Activated T-cell treated with anti-CD3 and anti-CD28 coated beads for 4 hours (primary cell): ENCODE measurements at places on chromosomes 2 and 18.

- DNase-seq, result no peak
Observed at GRCh38 chr2:237487496-237487895, 445 bp downstream of the MLPH start.

GRCh38 chr2:119253760-119254600 lies 30.3 kb downstream of the STEAP3 start:
- DNase-seq, result no peak

DNA sequence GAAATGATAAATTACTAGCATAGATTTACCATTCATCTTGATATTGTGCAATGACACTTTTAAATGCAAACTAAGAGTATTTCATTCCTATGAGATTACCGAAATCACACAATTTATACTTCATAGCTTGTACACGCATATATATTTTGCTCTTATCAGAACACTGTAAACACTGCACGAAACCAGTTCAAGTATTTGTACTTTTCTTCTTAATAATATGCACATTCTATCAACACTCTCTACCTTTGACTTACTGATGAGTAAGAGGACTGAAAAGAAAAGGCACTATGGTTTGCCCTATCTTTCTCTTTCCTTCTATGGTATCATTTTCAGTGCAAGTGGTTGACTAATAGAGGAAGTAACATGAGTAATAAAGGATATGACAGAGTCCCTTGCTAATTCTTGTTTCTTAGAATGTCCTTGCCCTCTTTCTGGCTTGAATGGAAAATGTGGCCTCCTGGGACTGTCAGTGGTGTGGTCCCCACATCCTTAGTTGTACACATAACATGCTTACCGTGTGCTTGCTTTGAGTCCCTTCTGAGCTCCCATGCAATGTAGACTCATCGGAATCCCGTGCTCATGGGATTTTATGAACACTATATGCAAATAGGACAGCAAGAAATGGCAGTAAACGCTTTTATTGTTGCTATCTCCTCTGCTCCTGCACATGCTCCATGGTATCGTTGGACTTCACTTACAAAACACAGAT lies 363.5 kb upstream of the TNP1 start:
- no peak for DNase-seq

GRCh38 chr2:217996361-217996760 lies 6.4 kb downstream of the TNS1 start:
- DNase-seq, result no peak

DNA sequence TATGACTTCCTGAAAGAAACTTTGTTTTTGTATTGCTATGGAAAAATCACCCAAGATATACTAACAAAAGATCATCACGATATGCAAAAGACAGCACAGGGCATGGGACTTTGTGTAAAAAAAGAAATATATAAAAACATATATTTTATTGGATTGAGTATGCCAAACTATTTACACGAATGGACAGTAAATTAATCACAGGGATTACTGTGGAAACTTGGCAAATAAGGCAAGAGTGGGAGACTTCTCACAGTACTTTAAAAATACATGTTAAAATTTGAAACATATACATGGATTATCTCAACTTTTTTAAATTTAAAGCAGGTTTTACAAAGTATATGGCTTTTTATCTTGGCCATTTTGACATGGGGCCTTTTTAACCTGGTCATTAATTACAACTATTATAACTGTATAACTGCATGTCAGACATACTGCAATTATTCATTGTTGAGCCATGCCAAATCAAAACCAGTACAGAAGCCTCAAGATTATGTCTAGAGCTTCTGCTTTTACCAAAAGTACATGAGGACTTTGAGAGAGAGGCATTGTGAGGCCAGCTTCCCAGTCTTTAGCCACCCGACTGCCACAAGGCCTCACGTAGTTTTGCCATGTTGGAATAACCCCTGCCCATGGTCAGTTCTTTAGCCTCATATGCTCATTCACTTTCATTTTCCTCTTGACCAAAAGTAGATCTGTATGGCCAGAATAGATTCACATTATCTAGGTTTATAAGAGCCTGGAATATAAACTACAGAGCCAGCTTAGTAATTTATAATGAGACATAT lies 419.8 kb downstream of the SETBP1 start:
- no peak for DNase-seq

GRCh38 chr18:51098082-51098481 lies 68.1 kb downstream of the SMAD4 start:
- no peak for DNase-seq

DNA sequence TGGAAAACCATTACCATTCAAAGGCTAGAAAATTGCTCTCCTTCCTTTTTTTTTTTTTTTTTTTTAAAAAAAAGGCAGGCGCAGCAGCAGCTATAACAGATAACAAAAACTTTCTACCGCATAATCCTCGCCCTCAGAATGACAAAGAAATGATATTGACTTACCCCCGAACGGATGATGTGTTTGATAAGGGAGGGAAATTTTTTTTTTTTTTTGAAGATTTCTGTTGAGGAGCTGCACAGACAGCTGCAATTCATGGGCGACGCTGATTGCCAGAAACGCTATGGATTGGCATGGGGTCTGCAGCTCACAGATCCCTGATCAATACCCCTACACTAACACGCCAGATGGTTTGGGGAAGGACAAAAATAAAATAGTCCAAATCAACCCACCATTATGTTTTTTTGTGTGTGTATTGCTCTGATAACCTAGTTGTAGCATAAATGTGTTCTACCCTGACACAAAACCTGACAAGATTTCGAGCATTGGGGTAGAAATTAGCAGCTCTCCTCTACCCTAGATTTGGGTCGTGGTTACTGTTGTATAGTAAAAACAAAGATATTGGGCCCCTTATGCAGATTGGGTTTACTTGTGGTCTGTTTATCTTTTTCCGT lies 3.6 kb upstream of the ONECUT2 start:
- no peak for DNase-seq

GRCh38 chr2:85395912-85396475 lies 14.2 kb downstream of the CAPG start:
- no peak for DNase-seq

DNA sequence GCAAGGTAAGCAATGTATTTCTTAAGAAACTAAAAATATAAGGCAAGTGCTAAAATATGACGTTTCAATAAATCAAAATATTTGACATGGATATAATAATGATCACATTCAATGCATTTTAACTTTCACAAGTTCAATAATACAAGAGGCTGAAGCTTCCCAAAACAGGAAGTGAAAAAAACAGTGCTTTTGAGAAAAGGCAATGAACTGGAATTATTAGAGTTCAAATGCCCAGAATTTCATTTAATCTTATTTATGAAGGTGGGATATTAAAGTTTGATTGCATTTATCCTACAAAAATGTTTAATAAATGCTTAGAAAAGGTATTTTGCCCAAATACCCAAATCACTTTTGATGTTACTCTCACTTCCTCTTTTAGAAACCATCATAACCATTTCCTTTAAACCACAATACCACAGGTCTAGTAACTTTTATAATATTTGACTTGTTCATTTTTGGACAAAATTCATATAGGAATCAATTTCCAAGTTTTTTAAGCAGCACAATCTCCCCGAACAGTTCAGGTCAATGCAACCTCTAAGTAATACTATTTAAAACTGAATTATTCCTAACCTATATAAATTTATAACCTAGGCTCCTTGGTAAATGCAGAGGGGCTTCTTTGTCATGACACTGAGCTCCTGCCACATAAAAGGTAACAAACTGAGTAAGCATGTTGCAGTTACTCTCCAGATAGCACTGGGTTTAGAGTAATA lies 2.1 kb downstream of the NCKAP1 start:
- no peak for DNase-seq

GRCh38 chr18:21463718-21464117 lies 136.8 kb downstream of the ESCO1 start:
- no peak for DNase-seq

DNA sequence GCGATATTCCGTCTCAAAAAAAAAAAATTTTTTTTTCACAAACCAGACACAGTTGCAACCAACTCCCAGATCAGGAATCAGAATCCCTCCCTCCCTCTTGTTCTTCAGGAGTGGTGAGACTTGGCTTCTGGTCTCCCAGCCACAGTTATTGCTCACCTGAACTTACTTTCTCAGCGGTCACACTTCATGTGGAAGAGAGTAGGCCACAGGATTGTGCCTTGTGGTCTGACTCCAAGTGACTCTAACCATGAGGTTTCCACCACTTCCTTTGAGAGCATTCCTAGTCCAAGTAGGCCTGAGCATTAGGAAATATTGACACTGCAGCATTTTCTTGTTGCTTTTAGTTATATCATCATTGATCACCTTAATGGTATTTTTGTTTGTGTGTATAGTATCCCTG lies 12.1 kb downstream of the FMNL2 start:
- DNase-seq, result no peak

DNA sequence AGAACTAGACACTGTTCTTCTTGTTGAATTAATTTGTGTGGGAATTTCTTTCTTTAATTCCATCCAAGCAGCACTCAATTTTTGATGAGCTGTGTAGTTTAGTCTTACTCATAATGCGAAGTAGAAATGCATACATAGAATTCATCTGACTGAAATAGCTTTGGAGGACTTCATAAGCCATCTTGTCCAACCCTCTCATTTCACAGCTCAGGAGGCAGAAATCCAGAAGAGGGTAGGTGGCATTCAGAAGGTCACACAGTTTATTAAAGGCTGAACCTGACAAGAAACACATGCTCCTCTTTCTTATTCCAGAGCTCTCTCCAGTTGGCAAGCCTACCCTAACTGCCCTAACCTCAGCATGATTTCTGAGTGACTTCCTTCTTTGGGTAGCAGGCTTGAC lies 169.2 kb upstream of the NOSTRIN start:
- no peak for DNase-seq

GRCh38 chr2:77977471-77978063 lies 455.4 kb upstream of the LRRTM4 start:
- DNase-seq, result no peak

GRCh38 chr2:186605041-186605440 lies 15.2 kb downstream of the ITGAV start:
- no peak for DNase-seq

- no peak for DNase-seq
Observed at GRCh38 chr18:48979944-48980890, 29.5 kb upstream of the SMAD7 start.

DNA sequence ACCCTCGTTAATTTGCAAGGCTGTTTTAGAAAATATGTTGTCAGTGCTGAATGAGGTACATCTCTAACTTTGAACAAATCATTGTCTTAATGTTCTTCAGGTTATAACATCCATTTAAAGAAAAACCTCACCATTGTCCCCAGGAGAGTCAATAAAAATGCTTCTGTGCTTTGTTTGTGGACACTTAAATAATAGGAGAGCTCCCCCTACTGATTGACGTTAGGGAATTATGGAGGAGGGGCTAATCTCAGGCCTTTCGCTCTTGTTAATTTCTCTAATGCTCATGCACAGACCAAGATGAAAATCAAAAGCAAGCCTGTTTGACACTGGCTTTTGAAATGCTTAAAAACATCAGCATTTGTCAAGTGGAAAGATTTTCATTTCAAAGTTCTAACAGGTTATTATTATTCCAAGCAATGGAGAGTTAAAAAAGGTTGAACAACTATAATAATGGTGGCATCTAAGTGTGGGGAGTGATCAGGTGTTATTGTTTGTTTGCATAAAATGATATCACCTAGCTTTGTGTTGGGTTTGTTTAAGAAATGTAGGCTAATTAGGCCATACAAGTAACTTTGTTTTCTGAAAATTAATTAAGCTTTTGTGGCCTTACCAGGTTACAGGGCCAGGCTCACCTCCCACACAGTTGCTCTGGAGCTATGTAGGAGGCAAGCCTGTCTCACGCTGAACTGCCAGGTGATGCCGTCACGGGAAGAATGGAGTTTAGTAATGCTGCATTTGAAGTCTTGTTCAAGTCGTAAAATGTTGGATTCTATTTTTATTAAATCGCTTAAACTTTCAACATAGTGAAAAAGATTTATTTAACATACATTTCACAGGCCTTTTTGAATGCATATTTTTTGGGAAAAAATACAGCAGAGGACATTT lies 51.7 kb upstream of the SMIM21 start:
- no peak for DNase-seq

GRCh38 chr2:130896813-130897212 lies 60.1 kb downstream of the ARHGEF4 start:
- DNase-seq, result no peak

GRCh38 chr2:231709636-231709980 lies 1.3 kb downstream of the PTMA start:
- DNase-seq, result peak; percentile 23

GRCh38 chr2:205103699-205104098 lies 558.4 kb downstream of the PARD3B start:
- no peak for DNase-seq

- DNase-seq, result no peak
Observed at GRCh38 chr2:19490846-19491435, 132.5 kb upstream of the OSR1 start.

DNA sequence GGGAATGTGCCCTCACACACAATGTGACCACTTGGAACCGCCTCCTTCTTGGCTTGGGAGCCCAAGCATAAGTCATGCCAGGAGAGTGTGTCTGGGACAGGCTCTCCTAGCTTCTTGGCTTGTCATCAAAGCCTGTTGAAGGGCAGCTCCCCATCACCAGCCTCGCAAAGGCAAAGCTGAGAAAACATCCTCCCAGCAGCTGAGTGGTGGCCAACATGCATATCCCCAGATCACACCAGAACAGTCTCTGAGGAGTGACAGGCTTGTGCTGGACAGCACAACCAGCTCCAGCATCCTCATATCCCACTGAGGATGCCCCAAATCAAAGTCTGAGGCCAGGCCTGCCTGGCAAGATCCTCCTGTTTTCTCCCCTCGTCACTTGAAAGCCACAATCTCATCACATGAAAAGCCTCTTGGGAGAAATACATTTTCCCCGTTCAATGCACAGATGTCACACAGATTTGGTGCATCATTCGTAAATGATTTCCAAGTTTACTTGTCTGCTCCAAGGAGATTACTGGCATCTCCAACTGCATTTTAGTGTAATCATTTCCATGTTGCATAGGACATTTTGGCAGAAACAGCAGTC lies 269.3 kb downstream of the TTC32 start:
- DNase-seq, result no peak

- DNase-seq, result no peak
Observed at GRCh38 chr18:49170925-49171505, 220.2 kb upstream of the SMAD7 start.

DNA sequence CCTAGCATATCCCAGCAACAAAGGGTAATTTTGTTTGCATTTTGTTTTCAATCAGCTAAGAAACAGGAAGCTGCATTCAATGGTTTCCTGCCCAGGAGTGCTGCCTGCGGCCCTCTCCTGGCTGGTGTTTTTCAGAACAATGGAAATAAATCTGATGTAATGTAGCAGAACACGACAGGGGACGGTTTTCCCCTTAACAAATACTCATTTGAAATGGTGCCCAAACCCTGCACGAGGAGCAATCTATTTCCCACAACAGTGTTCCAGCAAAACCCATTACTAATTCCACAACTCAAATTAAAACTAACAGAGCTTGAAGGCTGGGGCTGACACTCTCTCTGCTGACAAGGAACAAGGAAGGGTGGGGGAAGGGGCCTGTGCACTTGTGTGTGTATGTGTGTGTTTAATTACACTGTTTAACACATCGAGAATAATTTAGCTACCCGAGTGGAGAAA lies 8.7 kb downstream of the CAPN13 start:
- no peak for DNase-seq

DNA sequence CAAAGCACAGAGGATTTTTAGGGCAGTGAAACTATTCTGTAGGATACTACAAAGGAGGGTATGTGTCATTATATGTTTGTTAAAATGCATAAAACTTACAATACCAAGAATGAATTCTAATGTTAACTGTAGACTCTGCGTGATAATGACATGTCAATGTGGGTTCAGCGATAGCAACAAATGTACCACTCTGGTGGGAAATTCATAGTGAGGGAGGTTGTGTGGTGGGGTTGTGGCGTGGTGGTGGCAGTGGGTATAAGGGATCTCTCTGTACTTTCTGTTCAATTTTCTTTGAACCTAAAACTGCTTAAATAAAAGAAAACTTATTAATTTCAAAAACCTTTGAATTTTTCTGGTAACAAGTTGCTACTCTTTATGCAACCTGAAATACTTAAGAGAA lies 99.3 kb upstream of the SLC38A11 start:
- no peak for DNase-seq
